Cortex of kidney (tissue), 1 donor: ENCODE measurements at places on chromosomes 6 and 20.

- DNase-seq = no peak
These were observed 266.8 kb downstream of the DOK5 start for GRCh38 chr20:54742193-54742592.

DNA sequence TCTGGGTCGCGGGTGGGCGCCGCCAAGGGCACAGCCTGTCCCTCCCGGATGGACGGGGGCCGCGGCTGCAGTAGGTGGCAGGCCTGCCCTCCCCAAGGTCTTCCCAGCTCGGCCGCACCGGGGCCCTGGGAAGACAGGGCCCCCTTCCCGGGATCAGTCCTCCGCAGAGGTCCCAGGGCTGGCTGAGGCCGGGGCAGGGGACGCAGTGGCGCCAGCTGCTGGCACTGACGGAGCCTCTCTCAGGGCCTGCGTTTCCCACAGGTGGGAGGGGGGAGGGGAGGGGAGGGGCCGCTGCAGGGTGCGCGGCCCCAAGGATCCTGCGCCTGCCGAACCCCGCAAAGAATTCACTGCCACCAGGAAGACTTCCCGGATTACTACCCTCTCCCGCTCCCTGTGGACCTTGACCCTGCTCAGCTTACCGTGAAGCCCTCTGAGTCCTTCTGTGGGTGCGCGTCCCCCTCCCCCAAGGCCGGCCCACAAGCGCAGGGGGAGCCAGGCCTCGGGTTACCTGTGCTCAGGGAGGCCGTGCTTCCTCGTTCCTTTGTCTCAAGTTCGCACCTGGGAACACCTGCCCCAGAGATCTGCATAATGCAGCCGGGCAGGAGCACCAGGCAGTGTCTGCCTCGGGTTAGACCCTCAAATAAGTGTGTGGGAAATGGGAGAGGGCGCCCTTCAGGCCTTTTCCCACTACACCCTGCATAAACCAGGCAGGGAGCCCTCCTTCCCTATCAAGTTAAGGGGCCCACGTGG lies 5.1 kb downstream of the LZTS3 start:
- no peak for DNase-seq

DNA sequence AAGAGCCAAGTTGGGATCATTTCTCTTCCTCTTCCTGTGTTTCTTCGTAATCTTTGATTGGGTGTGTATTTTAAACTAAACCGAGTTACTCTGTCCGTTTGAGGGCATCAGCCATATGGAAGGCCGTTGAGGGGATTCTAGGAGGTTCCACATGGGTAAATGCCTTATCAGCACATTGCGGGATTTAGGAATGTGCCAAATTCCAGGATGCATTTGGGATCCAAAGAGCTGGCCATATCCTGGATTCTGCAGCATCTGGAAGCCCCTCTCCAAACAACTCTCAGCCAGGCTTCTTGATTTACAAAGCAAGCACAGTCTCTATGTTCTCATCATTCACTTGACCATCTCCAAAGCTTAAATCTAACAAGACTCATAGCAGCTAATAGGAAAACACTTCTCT lies 67.6 kb upstream of the RIN2 start:
- DNase-seq = no peak

- DNase-seq = no peak
These were observed 11.2 kb downstream of the BCL2L1 start for GRCh38 chr20:31711179-31712111.

DNA sequence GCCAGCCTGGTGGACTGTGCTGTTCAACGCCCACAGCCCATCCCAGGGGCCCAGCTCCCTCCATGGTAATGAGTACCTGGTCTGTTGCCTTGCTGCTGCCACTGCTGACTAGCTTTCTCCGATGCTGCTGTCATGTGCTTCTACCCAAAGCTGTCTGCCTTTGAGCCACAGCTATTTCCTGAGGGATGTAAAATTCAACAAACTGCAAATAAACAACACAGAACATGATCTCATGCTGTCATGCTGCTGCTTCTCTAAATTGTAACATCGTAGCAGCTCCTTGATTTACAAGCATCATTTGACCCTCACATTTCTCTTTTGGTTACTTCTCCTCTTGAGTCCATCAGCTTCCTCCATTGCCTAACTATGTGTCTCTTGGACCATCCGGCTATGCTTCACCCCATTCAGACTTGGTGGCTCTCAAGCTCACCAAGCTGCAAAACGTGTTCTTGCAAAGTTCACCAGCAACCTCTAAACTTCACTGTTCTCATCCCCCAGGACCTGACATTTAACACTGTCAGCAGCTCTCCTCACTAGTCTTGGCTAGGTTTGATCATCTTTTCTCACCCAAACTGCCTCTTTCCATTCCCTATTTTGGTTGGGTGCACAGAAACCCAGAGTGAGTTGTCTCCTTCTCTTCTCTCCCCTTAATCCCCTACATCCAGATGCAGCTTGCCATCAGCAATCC lies 54.6 kb downstream of the FYN start:
- DNase-seq = no peak

- DNase-seq = no peak
These were observed 29.0 kb upstream of the RUNX2 start for GRCh38 chr6:45299096-45299581.

GRCh38 chr6:17473554-17473953 lies 80.2 kb downstream of the CAP2 start:
- DNase-seq = no peak

DNA sequence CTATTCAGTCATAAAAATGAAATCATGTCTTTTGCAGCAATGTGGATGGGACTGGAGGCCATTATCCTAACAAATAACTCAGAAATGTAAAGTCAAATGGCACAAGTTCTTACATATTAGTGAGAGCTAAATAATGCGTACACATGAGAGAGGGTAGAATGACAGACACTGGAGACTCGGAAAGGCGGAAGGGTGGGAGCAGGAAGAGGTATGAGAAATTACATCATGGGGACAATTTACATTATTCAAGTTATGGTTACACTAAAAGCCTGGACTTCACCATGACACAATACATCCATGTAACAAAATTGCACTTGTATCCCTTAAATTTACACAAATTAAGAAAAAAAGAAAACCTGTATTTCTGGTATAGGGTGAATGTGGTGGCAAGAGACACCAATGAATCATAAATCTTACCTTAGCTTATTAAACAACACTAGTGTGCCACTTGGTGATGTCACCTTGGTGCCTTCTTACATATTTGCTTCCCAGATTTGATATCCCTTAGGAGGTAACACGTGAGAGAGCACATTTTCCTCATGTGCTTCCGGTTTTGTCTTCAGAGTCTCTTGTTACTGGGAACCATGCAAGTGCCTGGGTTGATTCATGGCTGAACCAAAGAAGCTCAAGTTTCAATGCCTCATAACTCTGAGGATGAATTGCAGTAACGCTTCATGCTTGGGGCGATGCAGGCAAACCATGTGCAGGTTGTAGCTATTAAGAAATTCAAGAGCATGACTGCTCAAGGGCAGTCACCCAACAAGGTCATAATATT lies 84.6 kb downstream of the DCDC2 start:
- DNase-seq = no peak

- DNase-seq = no peak
These were observed 145.0 kb downstream of the HTR1B start for GRCh38 chr6:77318256-77318655.

- DNase-seq = no peak
These were observed 37.8 kb downstream of the DUSP22 start for GRCh38 chr6:329888-330691.

GRCh38 chr20:22795433-22795832 lies 211.1 kb upstream of the FOXA2 start:
- no peak for DNase-seq

DNA sequence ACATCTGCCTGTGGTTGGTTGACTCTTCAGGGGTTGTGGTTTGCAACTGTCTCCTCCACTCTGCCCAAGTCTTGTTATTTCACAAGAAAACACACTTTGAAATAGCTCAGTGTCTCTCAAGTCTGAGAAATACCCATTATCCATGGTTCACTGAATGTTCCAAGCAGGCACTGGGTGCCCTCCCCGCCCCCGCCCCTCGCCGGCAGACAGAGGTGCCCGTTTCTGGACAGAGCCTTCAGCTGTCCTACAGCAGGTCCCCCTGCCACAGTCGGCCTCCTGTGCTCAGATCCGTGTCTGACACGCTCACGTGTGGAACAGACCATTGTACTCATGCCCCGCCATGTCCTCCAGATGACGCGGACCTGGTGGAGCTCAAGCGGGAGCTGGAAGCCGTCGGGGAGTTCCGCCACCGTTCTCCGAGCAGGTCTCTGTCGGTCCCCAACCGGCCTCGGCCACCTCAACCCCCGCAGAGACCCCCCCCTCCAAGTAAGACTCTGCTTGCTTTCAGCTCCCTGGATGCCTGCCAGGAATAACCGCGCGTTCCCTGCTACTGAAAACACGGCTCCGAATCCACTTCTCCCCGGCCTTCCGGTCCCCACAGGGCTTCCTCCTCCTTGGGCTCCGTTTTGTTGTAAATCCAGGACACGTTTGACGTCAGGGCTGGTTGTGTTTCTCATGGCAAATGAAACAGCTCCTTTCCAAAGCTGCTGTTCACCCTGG lies 81.4 kb downstream of the SERAC1 start:
- no peak for DNase-seq

DNA sequence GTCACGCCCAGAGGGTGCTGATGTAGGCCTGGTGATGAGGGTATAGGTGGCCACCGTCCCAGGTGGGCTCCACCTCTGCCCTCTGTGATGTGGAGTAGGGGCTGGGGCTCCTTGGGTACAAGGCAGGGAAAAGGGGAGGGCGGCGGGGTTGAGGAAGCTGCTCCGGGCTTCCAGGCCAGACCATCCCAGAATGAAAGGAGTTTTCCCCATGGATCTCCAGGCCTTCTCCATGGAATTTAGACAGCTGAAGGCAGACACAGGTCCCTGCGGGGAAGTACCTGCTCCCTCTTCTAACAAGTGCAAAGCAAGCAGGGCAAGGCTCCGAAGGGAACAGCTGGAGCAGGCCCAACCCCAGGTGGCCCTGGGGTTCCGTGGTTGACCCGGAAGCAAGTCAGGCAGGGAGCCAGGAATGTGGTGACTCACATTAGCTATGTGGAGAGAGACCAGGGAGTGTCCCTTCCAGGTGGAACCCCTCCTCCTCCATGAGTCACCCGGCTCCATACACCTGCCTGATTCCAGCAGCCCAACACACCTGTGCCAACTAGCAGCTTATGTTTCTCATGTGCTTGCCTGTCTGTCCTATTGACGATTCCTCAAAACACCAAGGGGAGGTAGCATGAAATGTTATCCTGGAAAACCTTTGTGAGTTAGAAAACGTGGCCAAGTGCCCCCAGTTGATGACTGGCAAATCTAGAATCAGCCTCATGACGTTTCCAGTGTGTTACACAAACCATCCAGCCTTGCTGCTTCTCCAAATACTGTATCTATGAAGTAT lies 59.7 kb upstream of the SNX9 start:
- DNase-seq = no peak

- DNase-seq = no peak
These were observed 1241.1 kb upstream of the EYS start for GRCh38 chr6:66948106-66948505.

- no peak for DNase-seq
These were observed 115.1 kb upstream of the TNFAIP3 start for GRCh38 chr6:137751768-137752560.

DNA sequence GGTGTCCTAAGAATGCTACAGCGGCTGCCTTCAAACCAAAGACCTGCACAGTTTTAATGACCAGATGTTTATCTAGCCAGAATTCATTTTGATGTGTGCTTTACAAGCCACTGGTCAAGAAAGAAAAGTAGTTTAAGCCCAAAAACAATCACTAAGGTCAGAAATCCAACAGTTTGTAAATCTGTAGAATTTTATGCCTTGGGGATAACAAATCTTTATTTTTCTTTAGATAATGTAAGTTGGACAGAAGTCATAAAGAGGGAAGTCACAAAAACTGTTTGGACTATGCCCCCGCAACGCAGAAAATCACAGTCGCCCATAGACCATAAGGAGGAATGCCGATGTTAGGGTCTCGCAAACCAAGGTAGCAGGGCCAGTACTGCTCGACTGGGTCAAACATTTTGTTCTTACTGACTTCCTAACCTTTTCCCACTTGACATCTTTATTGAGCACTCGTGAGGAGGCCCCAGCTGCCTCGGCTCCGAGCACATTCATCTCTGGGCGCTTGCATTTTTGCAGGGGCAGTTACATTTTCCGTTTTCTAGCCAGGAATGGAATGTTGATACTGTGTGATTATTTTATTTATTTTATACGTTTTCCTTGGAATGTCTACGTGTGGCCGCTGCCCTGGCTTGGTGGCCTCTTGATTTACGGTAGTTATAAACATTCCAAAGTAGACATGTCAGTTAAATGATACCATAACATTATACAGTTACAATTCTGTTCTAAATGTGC lies 56.7 kb upstream of the APCDD1L start:
- no peak for DNase-seq

GRCh38 chr20:47610945-47611250 lies 109.2 kb downstream of the NCOA3 start:
- DNase-seq = no peak

DNA sequence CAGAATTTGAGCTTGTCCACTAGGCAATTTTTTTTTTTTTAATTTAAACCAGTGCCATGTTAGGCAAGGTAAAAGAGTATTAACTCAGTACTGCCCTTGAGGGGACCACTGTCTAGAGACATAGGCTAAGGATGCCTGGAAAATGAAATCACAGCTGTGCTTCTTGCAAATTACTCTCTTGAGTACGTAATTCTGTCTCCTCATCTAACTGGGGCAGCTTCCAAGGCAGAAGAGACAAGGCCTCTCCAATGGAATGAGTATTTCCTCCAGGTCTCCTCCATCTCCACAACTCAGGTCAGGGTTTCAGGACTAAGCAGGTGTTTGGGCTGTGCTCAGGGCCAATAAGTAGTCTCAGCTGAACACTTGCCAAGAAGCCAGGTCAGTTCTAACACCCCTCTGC lies 33.8 kb upstream of the MRPS10 start:
- no peak for DNase-seq

DNA sequence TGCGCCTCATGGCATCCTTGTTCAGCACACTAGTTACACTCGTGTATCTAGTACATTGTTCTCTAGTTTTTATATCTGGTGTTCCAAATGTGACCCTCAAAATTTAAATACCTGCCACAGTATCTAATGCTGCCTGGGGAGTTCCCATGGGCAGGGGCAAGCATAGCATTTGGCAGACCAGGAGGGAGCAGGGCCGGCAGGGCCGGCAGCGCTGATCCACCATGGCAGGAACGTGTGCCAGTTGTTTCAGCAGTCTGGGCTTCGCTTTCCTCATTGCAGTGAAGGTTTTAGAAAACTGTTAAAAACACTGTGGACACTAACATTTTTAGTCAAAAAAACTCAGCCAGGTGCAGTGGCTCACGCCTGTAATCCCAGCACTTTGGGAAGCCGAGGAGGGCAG lies 19.2 kb downstream of the NANP start:
- DNase-seq = no peak
